ENCODE measurements at places on chromosomes 6 and 20. TPM values are rescaled to one million over a fixed set of nuclear protein-coding genes. Genes with fewer than 3 reads are reported as not detected.

- DNase-seq = no peak
Observed at GRCh38 chr6:82588859-82589412, 225.3 kb downstream of the TPBG start.

DNA sequence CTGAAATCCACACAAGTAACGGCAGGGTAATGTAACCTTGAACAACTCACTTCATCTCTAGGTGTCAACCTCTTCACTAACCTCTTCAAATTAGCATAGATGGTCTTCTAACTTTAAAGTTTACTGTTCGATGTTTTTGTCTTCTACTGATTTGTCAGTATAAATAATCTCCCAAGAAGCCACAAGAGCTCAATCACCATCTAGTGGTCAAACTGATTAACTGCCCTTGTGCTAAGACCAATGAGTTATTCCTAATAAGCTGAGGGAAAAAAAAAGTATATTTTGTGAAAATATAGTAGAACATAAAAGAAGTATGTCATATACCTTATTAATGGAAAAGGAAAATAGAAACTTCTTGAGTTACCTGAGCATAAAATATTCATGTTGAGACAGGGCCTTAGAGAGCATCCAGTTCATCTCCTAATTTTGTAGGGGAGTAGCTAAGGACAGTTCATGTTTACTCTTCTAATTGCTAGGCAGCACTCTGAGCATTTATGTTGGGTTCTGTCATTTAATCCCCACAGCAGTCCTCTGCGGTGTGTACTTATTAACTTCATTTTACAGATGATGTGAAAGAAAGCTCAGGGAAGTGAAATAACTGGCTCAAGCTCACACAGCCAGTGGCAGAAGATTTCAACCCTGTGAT, 317.1 kb downstream of the ESR1 start:
- DNase-seq = no peak

DNA sequence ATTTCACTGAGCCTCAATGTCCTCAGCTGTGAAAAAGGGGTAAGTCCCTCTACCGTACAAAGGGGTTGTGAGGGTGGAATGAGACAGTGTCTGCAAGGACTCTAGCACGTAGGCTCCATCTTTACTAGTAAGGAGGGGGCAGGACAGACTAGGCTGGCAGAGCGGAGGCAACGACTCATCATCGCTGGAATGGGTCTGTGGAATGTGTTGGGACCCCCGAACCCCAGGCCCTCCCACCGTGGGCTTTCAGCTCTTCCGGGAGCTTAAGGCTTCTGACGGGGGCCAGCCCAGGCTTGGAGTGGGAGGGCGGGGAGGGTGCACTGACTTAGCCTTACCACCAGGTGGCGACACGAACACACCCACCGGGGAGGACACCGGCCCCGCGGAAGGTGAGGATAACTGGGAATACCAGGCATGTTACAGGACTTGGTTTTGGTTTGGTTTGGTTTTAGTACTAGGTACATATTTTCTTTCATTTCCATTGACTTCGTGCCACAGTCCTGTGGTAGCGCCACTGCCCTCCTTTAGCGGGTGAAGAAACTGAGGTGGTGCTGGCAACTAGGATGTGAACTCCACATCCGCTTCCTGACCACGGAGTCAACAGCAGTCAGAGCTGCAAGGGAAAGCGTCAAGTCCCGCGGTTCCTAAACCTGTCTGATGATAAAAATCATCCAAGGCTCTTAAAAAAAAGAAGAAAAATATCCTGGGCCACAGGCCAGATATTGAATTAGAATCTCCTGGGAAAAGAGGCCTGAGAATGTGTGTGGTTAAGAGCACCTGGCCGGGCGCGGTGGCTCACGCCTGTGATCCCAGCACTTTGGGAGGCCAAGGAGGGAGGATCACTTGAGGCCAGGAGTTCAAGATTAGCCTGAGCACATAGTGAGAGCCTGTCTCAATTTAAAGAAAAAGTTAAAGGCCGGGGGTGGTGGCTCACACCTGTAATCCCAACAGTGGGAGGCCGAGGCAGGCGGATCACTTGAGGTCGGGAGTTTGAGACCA, 10.3 kb upstream of the TULP1 start:
- peak; percentile 76 for DNase-seq

- DNase-seq = no peak
Observed at GRCh38 chr6:139325686-139326085, 33.9 kb upstream of the TXLNB start.

GRCh38 chr20:8127553-8128255, 4.4 kb upstream of the PLCB1 start:
- no peak for DNase-seq

DNA sequence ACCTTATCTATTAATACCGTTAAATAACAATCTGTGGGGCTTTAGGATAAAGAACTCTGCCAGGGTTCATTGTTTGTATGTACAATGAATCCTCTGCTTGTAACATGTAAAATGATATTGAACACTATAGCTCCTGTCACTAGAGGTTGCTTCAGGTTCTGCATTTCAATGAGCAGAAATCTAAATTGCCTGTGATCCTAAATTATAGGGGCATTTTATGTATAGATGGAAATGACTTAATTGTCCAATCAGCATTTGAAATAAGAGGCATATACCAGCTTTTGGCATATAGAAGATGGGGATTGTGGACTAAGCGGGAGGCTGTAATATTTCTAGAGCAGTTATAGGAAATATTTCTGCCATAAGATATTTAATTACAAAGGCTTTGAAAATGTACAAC, 2.0 kb downstream of the NCOA3 start:
- DNase-seq = no peak

GRCh38 chr6:100379386-100379785, 85.3 kb downstream of the SIM1 start:
- DNase-seq = no peak

DNA sequence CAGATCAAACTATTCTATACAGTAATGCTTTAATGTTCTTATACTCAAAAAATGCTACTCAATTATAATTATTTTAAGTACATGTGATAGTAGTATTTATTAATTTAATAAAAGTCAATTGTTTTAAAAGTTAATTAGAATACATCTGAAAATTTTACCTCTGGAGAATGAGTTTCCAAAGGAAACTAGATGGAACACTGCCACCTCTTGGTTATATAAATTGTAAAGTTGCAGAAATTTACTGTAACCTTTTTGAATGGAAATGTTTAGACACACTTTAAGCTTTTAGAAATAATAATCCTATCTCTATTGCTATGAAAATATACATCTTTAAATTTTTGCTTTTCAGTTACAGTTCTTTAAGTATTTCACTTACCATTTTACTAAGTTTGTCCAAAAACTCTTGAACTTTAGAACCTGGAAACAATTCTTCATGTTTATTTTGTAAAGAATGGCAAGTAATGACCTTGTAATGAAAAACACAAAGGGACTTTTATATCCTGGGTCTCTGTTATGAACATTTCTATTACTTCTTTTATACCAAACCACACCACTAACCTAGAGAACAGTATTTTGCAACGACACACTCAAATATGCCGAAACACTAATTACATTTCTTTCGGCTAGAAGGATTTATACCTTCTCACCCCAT, 10.9 kb upstream of the BMP5 start:
- no peak for DNase-seq

DNA sequence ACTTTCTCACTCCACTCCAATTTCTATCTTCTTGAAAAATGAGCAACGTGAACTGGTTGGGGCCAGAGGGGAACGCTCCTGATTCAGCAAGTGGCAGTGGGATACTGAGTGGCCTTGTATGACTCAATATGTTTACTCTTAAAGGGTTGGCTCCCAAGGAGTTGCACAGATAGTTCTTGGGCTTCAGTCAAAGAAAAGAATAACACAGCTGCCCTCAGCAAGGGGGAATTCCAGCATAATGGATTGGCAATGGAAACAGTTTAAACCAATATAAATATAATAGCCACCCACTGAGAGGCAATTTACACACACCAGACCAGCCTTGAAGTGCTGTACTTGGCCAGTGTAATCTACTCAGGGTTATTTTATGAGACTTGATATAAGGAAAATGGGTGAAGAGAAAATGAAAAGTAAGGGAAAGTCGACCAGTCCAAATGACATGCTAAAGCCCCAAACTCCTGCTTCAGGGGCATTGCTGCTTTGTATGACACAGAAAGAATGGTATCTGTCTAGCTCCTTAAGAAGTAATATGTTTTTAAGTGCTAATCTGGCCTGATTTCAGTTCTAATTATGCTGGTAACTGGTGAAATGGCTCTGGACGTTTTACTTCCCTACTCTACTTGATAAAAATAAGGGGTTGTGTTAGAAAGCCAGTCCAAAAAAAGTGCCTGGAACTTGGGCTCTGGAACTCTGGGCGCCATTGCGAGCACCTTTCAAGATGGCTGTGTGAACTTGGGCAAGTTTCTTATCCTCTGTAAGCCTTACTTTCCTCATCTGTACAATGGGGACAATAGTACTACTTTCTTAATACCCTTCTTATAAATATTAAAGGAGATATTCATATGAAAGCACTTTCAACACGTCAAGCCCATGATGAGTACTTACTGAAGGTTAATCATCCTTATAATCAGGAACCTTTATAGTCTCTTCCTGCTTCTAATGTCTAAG, 712.9 kb upstream of the MAP3K7 start:
- DNase-seq = peak; percentile 6

- DNase-seq = no peak
Observed at GRCh38 chr6:152207915-152208714, 400.6 kb downstream of the ESR1 start.

DNA sequence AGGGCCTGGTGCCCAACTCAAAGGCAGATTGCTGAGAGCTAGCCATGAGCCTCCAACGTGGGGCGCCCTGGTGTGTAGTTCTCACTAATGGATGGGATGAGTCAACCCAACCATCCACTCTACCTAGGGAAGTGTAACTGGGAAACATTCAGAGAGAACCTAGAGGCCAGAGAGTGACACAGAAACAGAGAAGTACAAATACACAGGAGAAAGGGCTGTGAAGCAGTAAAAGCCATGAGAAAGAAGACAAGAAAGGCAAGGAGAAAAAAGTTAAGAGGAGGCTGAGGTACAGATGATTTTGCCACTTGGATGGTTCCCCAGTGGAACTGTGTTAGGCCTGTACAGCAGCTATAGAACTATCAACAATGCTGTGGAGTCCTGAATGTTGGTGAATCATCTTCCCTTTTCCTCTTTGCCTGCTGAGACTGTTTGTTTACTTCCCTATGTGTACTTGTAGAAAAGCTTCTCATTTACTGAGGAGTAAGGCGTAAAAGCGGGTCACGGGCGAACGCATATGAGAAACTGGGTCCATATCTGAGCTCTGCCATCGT, 39.0 kb downstream of the MAN1A1 start:
- no peak for DNase-seq

GRCh38 chr6:154447954-154448353, 62.5 kb downstream of the CNKSR3 start:
- DNase-seq = no peak

- DNase-seq = no peak
Observed at GRCh38 chr6:167317172-167317571, 7.7 kb upstream of the TTLL2 start.

- DNase-seq = no peak
Observed at GRCh38 chr6:7496266-7496875, 45.1 kb upstream of the DSP start.

DNA sequence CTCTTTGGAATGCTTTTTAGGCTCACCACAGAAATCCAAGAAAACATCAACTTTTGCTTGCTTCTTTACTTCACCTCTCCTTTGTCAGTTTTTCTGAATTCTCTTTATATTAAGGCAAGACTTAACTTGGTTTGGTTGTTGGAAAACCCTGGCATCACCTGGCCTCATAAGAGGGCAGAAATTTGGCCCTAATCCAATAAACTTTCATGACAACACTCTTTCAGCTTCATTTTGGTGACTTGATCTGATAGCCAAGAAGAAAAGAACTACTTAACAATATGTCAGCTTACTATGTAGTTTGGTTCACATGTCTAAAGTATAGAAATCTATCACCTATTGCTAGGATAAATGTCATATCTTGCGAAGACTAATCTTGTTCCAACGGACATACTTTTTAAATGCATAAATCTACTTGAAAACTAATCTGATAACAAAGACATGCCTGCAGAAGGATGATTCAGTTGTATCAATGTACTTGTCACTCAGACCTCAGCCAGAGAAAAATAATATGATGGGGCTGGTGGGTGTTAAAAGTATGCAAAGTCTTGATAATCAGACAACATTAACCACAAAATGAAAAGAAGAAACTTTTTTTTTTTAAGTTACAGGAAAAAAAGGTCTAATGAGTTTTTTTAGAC, 19.3 kb upstream of the HBS1L start:
- DNase-seq = no peak

GRCh38 chr20:10940941-10941340, 267.1 kb upstream of the JAG1 start:
- DNase-seq = no peak

DNA sequence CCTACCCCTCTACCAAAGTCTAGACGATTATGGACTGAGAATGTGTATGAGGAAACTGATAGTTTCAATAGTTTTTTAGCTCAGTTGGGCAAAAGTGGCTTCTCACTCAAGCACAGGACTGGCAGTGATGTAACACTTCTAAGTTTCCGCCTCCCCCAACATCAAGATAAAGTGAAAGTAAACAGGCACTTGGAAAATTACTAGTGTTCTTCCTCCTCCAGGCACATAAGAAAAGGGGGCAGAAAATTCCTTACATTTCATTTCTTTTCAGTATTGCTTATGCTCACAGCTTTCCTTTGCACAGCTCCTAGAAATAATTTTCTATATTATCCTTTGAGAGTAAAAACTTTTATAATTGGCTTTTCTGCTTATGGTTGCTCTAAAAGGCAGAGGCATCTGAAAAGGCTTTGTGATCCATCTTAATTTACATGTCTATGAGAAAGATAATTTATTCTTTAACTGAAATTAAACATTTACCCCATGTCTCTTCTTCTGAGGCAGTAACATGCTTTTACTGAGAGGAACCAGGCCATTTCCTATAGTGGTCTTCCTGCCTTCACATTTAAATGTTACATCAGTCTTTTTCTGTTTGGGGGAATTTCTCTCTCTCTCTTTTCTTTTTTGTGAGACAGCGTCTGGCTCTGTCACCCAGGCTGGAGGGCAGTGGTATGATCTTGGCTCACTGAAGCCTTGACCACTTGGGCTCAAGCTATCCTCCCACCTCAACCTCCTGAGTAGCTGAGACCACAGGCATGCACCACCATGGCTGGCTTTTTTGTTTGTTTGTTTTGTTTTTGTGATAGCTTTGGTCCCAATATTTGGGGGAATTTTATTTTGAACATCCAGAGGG, 65.0 kb upstream of the EEF1A1 start:
- peak; percentile 64 for DNase-seq

GRCh38 chr6:38077488-38078030, 258.0 kb downstream of the ZFAND3 start:
- DNase-seq = no peak

- DNase-seq = no peak
Observed at GRCh38 chr6:40042232-40042631, 108.0 kb upstream of the MOCS1 start.

The ARMC2 gene
- 0.66 TPM for total RNA-seq

The C6orf15 gene
- not detected for total RNA-seq

The TULP1 gene
- total RNA-seq = not detected

The TCEA2 gene
- 17.5 TPM for total RNA-seq

The AGER gene
- total RNA-seq = 3.0 TPM

Data from body of pancreas (tissue), 4 donors.